ENCODE measurements at places on chromosomes 1 and 21. TPM values are rescaled to one million over a fixed set of nuclear protein-coding genes. Genes with fewer than 3 reads are reported as not detected.

MAP3K21 gene
- total RNA-seq = 0.18 TPM

SLFNL1 gene
- total RNA-seq = 0.09 TPM

NBPF6 gene
- total RNA-seq = not detected

TNFRSF14 gene
- total RNA-seq = 12.0 TPM

C8A gene
- not detected for total RNA-seq

LY9 gene
- 0.25 TPM for total RNA-seq

PTPRC gene
- total RNA-seq = not detected

OR6N2 gene
- total RNA-seq = not detected

KCNN3 gene
- 0.09 TPM for total RNA-seq
